Activated T-cell treated with anti-CD3 and anti-CD28 coated beads, Interleukin-2, amount 50 U/mL, for 48 hours (primary cell): ENCODE measurements at places on chromosomes 12 and 14.

GRCh38 chr14:61965030-61965745 is 203.0 kb downstream of the SNAPC1 start:
- no peak for DNase-seq

DNA sequence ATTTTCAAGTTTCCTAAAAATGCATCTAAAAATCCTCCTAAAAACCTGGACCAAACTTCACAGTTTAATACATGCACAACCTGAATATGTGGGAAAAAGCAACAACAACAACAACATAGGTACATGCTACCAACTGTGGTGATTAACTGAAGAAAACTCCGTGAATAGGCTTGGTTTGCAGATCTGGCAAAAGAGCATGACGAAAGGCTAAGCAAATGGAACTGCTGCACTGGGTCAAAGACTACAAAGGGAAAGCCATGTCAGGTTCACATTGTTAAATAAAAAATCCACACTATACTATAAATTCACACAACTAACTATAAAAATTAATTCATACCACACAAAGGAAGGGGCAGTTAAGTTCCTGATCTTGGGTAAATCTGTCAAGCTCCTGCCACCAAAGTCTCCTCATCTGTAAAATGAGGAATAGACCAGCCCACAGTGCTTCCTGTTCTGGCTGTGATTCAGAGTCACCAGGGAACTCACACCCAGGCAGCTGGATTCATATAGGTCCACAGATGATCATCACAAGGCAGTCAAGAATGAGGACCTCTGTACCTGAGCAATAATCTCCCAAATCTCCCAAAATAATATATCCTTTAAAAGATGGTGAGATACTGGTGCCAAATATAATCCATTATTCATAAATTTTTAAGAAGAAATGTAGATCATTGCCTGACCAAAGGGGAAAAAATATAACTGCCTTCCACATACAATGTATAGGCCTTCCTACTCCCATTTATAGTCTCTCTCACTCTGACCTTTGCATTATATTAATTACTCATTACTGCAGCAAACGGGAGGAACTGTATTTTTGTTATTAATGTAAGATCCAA is 7.0 kb downstream of the CORO1C start:
- no peak for DNase-seq

DNA sequence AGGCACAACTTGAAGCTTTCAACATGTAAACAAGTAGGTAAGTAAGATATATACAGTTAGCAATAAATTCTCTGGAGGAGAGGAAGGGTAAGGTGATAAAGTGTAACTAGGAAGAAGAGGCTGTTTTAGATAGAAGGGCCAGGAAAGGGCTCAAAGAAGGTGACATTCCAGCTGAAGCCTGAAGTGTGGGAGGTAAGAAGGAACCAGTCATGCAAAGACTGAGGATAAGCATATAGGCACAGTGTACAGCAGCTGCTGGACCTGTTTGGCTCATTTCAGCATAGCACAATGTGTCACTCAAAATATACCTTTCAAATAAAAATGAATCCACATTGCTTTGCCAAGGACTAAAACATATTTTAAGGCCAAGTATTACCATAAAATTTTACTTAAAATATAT is 28.6 kb upstream of the ARL1 start:
- no peak for DNase-seq

GRCh38 chr12:66548338-66549049 is 130.4 kb downstream of the GRIP1 start:
- DNase-seq = no peak

DNA sequence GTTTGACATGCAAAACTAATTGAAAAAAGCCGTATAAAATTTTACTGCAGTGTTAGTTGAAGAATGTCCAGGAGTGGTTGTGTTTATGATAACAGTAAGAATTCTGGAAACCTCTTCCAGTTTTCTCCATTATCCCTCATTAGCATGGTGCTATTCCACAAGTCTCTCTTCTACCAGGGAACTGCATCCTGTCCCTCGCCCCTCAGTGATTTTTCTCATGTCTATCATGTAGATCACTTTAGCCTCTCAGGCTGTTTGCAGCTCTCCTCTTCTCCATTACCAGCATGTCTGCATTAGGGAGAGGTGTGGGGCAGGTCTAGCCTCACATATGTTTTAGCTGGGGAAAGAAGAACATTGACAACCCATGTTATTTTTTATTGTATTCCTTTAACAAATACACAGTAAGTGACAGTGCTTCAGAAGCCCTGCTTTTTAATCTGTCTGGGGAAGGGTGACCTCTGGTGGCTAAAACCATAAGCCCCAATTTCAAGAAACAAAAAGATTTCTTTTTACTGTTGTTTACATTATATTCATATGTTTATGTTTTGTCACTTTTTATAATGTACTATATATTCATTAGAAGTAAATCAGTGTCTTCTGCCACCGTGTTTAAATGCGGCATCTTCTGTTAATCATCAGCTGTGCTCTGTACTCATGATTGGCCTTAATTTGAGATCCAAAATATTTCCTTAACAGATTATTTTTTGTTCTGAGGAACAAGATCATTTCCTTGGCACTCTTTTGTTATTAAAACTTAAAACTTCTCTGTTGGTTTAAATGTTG is 70.7 kb downstream of the RASSF8 start:
- no peak for DNase-seq

DNA sequence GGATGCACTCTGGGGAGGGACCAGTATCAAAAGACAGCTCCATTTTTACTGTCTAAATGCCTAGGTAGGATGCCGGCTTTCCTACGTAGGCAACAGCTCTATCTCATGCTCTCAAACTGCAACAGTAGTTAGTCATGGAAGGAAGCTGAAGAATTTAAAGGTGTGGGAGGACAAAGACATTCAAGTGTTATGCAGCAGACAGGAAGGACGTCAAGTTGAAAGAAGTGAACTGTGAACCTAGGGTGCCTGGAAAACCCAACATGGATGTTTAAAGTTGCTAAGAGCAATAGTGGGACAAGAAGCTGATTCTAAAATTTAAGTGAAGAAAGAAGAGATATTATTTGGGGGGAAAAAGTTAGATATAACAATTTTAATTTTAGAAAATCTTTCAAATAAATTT is 5.9 kb downstream of the SEC23A start:
- no peak for DNase-seq

DNA sequence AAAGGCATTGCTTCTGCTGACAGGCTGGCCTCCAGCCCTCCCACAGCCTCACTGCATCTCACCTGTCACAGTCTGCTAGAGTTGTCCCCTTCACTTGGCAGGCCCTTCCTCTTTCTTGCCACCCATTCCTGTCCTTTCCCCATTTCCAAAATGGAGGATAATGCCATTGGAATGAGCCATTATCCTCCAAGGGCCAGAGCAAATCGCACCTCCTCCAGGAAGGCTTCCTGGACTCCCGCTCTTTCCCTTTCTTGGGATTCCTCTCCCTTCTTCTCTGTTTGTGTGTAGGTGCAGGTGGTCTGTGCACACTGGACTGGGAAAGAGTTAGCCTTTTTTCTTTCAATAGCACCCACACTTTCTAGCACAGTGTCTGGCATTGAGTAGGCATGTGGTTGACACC is 3.8 kb downstream of the KRT82 start:
- DNase-seq = no peak

- DNase-seq = no peak
Measured at GRCh38 chr12:64720884-64721283, 38.3 kb downstream of the GNS start.
